BJ (cell line): ENCODE measurements at places on chromosomes 12 and 14. TPM values are rescaled to one million over a fixed set of nuclear protein-coding genes. Genes with fewer than 3 reads are reported as not detected.

Gene CLEC14A
- 0.12 and 0.23 TPM in 2 replicates for polyA plus RNA-seq

Gene GALNT8
- 0.02 TPM in 1 of 2 replicates, not detected in the other for polyA plus RNA-seq

Gene PCED1B
- polyA plus RNA-seq: 4.8 and 7.8 TPM in 2 replicates

Gene P3H3
- polyA plus RNA-seq: 40.9 and 71.6 TPM in 2 replicates

- DNase-seq: no peak
Measured at GRCh38 chr14:55245657-55246268, 25.5 kb upstream of the FBXO34 start.

DNA sequence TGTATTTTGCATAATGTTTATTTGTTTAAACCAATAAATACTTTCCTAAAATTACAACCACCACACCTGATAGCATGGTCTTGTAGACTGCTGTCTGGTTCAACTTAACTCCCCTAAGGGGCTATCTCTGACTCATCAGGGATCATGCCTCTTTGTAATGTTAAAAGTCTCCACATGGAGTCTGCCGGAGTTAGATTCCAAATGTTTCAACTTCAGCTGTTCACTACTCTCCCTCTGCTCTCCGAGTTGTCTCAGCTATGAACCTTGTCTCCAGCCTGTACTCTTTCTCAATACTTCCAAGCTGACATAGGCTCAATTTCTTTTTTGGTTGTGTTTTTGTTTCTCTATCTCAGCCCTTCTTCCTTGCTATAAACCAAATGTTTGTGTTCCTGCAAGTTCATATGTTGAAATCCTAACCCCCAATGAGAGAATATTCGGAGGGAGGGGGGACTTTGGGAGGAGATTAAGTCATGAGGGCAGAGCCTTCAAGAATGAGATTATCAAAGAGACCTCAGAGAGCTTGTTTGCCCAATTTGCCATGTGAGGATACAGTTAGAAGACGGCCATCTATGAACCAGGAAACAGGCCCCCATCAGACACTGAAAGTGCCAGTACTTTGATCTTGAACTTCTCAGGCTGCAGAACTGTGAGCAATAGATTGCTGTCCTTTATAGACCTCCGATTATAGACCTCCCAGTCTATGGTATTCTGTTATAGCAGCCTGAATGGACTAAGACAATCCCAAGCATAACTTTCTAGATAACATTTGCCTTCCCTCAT lies 858.2 kb downstream of the VRK1 start:
- DNase-seq: no peak

- no peak for DNase-seq
Measured at GRCh38 chr14:99503848-99504453, 22.7 kb downstream of the CCNK start.

GRCh38 chr12:66620026-66620425 lies 58.9 kb downstream of the GRIP1 start:
- no peak for DNase-seq

- no peak for DNase-seq
Measured at GRCh38 chr12:113285679-113286610, 49.0 kb downstream of the SLC8B1 start.

DNA sequence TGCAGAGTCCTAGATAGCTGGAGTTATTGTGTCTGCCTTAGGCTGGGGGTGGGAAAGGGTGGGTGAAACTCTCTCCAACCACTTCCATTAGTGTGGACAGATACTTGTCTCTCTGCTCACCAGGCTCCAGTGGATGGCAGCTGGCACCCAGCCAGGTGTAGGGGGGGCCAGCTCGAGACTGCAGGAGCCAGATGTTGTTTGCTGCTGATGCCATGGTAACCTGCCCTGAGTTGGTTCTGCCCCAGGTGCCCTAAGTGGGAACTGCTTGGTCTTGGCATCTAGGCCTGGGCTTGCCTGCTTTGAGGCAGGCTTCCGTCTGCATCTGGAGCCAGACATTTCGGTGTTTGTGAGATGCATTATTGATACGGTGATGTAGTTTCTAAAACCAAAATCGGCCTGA lies 82.2 kb downstream of the ADCK1 start:
- no peak for DNase-seq

GRCh38 chr12:98022961-98023360 lies 492.4 kb upstream of the TMPO start:
- DNase-seq: no peak

GRCh38 chr12:120447992-120448391 lies 1.7 kb downstream of the GATC start:
- no peak for DNase-seq

DNA sequence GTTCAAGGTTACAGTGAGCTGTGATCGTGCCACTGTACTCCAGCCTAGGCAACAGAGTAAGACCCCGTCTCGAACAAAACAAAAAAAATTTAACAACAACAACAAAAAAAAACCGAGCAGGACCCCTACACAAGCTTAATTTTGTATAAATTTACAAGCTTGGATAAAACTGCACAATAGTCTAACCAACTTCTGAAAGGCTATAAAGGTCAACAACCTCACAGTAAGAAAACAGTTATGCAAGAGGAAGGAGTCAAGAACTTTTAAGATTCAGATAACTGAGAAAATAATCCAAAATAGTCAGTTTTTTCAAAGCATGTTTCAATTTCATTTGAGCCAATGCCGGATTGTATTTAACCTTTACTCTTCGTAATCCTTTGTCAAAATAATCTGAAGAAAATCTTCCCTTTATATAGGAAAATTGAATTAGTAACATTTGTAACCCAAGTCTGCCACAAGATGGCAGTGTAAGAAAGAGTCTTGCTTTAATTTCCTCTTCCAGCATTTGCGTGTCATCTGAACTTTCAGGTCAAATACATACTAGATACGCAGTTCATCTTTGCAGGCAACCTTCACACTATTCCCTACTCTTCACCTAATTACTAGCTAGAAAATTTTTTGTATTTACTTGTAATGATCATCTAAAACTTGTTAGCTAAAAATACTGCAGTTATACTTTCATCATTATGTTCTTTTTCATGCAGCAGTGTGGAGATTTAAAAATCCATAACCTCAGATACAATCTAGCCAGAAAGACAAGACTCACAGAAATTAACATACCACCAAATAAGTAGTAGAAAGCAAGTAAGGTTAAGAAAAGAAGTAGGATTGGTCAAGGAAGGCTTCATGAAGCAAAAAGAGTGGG lies 5.8 kb downstream of the CCNB1IP1 start:
- DNase-seq: no peak
